Left cardiac atrium (tissue), 4 donors: ENCODE measurements at places on chromosomes 7 and 10. TPM values are rescaled to one million over a fixed set of nuclear protein-coding genes. Genes with fewer than 3 reads are reported as not detected.

CAMK2B gene
- total RNA-seq, result 75.8 TPM

MYO1G gene
- 3.1 TPM for total RNA-seq

PKD2L1 gene
- total RNA-seq, result 0.44 TPM

MUC3A gene
- 0.35 TPM for total RNA-seq

LOXL4 gene
- total RNA-seq, result 0.77 TPM

GALNT11 gene
- total RNA-seq, result 24.5 TPM
